ENCODE measurements at places on chromosomes 11 and 22.
A peak's percentile ranks its signal among the peaks of the same experiment; 100 is the strongest.

- peak; percentile 60 for DNase-seq
Measured at GRCh38 chr22:38452373-38453065, 2.5 kb downstream of the KCNJ4 start.

DNA sequence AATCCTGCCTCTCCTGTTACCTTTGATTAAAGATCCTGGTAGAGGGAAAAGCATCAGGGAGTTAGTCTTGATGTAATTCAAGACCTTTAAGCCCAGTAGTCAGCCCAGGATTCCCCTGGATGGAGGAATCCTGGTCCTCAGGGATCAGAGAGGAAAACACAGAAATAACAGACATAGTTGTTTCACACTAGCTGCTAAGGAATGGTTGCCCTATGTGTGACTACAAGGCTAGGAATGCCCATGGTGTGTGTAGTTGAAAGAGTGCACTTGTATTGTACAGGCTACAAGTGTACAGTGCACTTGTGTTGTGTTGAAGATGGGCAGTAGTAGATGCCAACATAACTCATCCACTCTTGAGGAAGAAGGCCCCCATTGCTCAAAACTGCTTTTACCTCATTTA lies 226.8 kb downstream of the AASDHPPT start:
- no peak for DNase-seq

GRCh38 chr11:114172871-114173444 lies 113.4 kb downstream of the ZBTB16 start:
- DNase-seq: no peak

GRCh38 chr11:110147962-110148709 lies 54.9 kb downstream of the ZC3H12C start:
- no peak for DNase-seq
